ENCODE measurements at places on chromosomes 13 and 19.

DNA sequence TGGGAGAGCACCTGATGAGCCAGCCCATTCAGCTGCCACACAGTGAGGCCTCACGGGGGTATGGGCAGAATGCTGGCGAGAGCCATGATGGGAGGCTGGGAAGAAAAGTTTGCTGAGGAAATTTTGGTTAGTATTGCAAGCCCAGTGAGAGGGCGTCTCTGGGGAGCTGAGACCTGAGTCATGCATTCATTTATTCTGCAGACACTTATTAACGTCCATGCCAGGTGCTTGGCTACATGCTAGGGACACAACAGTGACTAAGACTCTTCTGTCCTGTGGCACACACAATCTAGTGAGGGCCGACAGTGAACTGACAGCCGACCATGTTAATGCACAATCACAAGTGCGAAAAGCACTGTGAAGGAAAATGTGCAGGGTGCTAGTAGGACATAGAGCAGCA is 27.2 kb downstream of the WDR62 start:
- no peak for DNase-seq

GRCh38 chr13:85608255-85608829 is 190.9 kb downstream of the SLITRK6 start:
- DNase-seq = no peak

DNA sequence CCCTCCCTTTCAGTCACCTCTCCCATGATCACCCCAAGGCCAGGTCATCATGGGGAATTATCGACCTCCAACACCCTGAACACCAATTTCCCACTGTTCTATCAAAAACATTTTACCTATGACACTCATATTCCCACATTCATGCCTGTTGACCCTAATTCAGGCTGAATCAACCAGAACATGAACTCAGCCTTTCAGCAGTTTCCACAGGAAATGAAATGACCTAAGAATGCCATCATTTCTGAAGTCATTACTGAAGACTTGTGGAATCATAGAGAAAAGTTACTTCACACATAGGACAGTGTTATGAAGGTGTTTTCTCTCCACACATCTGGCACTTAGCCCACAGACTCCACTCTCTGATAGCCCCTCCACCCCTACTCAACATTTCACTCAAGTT is 29.9 kb upstream of the FAM124A start:
- no peak for DNase-seq

DNA sequence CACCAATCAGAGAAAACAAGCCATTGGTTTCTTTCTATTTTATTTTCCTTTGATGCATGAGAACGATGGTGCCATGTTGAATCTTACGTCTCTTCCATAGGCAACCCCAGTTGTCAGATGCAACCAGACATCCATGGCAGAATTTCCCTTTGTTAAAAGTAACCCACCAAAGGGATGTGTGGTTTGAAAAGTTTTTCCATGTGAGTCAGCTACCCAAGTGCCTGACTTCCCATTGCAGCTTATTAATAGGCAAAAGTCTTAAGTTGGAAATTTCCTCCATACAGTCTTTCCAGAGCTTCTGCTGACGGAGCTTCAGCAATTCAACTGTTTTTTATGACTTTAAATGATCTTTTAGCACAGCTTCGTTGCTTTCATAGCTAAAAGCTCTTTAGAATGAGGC is 73.8 kb upstream of the FAM216B start:
- no peak for DNase-seq

GRCh38 chr19:313169-313987 is 22.2 kb upstream of the PLPP2 start:
- no peak for DNase-seq

DNA sequence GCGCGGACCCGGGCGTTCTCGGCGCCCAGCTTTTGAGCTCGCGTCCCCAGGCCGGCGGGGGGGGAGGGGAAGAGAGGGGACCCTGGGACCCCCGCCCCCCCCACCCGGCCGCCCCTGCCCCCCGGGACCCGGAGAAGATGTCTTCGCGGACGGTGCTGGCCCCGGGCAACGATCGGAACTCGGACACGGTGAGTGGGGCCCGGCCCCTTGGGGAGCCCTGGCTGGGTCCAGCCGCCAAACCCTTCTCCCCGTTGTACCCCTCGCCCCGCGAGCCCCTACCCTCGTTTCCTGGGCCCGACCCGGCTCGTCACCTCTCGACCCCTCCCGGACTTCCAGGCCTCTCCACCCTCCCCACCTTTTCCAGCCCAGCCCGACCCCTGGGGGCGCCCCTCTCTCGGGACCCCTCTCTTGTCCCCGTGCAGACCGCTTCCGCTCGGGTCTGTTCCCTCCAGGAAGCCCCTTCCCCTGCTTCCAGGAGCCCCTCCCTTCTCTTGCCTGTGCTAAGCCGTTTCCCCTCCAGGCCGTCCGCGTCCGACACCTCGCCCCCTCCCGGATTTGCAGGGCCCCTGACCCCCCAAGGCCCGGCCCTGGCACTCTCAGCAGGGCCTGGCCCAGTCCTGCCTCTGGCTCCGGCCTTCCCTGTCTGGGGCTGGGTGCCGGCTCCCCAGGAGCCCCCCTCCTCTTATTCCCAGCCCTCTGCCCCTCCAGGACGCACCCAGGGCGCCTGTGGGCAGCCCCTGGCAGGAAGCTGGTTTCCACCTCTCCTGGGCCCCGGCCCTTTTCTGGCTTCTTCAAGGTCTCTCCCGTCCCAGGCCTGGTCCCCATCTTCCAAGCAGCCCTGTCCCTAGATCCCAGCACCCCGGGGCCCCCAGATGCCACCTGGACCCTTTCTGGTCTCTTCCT is 632 bp downstream of the MARK4 start:
- no peak for DNase-seq

DNA sequence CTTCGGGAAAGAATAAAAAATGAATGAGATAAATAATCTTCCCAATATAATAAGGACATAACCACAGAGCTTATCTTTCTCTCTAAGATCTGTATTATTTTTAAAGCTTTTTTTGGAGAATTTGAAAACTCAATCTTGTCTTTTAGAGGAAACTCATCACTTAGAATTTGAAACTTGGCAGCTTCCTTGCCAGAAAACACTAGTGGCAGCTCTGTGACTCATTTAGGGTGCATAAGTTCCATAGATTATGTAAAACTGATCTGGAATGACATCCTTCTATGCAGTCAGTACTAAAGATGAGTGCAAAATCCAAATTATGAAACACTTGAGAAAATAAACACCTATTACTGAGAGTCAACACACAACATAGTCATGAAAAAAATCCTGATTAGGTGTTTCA is 848.0 kb downstream of the DACH1 start:
- DNase-seq = no peak

- DNase-seq = no peak
These were observed 147.6 kb upstream of the RXFP2 start for GRCh38 chr13:31591642-31592233.

DNA sequence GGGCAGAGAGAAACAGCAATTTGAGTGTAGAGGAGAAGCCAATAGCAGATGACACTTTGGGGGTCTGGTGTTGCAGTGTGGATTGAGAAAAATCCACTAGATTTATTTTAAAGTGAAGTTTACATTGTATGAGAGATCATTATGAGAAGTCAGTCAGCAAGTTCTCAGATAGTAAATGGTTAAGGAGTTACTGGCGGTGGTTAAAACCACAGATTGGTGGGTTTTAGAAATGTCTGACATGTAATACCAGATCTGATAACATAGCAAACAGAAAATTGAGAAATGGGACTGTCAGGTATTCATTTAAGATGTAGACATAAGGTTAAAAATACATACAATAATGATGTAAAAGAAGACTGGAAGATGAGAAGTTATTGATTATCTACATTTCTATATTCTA is 7.2 kb downstream of the ABHD13 start:
- no peak for DNase-seq

DNA sequence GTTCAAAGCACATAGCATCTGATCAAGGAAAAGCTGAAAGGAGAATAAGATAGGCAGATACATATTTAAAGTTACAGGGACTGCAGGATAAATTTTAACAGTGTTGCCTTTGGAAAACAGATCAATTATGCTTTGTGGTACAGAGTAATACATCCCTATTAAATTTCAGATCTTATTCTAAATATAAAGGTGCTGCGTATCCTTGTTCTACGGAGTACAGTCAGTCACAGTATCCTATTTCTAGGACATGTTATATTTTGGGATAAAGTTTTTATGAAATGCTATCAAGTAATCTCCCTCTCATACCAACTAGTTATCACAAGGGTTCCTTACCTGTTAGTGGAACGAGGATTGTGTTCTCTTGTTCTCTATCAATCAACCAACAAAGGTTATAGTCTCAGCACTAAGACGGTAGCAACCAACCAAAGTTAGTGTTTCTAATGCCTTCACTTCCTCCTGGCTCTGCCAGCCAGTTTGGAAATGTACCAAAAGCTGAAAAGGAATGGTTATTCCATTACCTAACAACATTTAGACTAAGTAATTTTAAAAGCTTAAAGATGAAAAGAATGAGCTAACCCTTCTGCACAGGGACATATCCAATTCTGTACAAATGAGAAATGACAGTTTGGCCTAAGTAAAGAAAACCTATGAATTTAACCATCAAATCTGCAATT is 35.2 kb downstream of the TSC22D1 start:
- no peak for DNase-seq

- DNase-seq = no peak
These were observed 58.0 kb downstream of the USPL1 start for GRCh38 chr13:30675717-30676116.

- DNase-seq = no peak
These were observed 41.2 kb downstream of the RUBCNL start for GRCh38 chr13:46345866-46346265.

- no peak for DNase-seq
These were observed 9.6 kb downstream of the AP2A1 start for GRCh38 chr19:49776371-49776764.

DNA sequence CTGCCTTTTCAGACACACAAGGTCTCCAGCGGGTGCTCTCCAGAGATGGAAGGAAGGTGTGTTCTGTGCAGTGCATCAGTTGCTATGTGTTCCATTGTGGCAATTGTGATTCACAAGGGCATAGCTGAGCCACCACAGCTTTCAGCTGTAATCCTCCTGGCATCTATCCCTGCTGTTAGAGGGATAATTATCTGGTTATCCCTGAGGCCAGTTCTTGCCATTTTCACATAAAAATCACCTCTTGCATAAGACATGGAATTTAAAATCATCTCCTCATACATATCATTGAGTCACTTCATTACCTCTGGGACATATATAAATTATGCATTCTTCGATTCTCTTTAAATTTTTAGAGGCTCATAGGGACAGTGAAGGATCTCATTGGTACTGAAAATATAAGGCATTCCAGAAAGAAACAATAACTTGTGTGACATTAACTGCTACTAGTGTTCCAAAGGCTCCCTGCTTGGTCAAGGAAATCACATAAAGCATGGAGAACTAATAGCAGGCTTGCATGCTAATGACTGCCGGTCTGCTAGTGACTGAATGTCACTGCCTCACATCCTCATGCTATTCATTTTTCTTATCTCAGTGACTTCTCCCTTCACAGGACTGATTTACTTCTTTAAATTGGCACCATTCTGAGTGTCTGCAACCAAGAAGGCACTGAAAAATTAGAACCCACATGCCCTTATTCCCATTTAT is 214.0 kb downstream of the ENOX1 start:
- no peak for DNase-seq

DNA sequence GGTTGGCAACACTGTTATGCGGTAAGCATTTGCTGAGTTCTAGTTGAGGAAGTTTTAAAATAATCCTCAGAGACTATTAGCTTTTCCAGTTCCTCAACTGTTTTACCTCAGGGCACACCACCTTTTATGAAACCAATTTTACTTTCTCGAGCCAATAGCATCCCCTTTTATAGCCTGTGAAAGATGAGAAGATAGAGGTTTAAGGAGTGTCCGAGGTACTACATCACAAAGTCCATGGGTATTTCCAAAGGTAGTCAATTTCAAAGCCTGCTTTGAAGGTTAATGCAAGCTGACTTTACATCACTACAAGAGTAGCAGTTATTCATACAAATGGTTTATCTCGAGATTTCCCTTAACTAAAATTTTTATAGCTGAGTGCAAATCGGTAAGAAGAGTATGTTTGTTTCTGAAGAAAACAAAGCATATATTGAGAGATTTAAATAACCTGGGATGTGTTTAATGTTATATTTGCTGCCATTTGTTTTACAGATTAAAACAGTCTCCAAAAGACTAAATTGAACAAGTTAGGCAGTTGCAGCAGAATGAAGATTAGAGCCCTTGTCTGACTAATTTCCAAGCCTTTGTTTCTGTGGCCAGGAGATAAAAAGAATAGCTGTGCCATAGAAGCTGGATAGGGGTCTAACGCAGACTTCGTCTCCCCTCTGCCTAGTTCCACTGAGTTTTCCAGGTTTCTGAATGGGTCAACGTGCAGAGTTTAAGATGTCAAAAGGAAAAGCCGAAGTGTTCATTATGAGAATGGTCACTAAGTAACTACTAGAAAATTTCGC is 74.7 kb upstream of the TRPC4 start:
- no peak for DNase-seq

- DNase-seq = no peak
These were observed 349.3 kb downstream of the RBM26 start for GRCh38 chr13:79056706-79057105.

GRCh38 chr13:113553511-113554332 is 30.8 kb upstream of the TFDP1 start:
- DNase-seq = no peak

DNA sequence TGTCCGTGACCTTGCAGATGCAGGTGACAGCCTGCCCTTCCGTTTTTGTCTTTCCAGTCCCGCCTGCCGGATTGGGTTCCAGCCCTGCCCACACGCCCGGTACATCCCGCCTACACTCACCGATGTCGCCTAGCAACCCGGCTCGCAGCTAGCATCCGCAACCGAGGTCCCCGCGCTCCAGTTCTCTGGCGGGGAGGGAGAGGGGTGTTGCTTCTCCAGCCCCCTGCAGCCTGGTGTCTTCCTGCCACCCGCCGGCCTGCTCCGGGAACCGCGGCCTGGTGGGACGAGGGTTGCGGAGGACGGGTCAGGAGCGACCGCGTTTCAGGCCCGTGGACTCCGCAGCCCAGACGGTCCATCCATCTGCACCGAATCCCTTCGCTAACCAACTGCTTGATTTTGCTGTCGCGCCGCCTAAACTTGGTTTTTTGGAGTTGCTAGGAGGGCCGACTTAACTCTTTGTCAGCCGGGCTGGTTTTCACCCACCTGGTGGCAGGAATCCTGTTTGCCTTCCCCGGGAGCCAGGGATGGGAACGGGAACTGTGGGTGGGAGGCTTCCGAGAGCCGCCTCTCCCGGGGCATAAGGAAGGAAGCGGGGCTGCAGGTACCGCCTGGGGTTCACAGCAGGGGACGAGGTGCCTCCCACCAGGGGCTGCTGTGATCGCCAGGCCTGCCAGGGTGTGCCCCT is 15.4 kb upstream of the MATK start:
- peak; percentile 40 for DNase-seq

DNA sequence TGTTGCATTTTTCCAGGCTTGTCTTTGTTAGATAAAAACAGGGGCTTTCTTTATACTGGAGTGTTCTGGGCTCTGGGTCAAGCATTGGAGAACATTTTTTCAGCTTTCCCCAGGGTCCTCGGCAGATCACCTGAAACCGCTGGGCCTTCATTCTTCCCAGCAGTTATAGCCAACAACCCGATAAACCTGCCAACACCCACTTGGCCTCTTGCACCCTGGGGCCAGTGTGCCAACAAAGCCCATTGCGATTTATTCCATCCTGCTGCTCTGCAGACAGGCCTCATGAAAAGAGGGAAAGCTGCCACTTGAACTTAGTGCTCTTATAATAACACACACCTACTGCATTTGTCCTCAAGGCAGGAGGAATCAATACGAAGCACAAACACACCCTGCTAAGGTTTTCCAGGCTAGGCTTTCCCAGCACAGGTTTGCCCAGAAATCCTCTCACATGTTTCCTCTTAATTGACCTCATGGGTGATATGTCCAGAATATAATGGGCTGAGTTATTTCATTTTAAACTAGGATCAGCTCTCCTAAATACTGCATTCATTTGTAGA is 669.3 kb downstream of the LIG4 start:
- DNase-seq = no peak

- DNase-seq = no peak
These were observed 9.6 kb upstream of the ZC3H13 start for GRCh38 chr13:46062185-46062584.

Data from activated CD8-positive, alpha-beta memory T cell treated with anti-CD3 and anti-CD28 coated beads for 4 hours (primary cell).